ENCODE measurements at places on chromosomes 2 and 18.

GRCh38 chr18:37561986-37562385 lies 3.6 kb downstream of the CELF4 start:
- no peak for DNase-seq

- no peak for DNase-seq
These were observed 286.0 kb upstream of the SLC14A2 start for GRCh38 chr18:45329316-45329715.

DNA sequence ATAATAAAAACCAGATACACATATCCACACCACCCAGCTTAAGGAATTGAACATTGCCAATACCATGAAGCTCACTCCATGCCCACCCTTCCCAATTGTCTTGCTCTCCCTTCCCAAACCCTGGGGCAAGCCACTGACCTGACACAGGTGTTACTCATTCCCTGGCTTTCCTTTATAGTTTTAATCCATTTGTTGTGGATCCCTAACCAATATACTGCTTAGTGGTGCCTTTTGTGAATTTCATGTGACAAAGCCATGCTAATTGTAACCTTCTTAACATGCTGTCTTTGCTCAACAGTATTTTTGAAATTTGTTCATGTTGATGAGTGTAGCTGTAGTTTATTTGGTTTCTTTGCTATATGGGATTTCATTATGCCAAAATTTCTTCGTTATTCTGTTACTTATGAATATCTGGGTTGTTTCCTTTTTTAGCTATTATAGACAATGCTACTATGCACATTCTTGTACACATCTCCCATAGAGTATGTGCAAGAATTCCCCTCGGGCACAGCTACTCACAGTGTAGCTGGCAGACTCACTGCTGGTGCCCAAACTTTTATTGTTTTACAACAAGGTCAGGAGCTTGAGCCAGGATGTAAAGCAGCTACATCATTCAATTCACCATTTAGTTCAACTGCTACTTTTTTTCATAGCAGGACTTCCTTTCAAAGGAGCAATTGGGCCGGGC lies 90.8 kb upstream of the ATL2 start:
- no peak for DNase-seq

GRCh38 chr18:56322406-56322805 lies 316.0 kb downstream of the TXNL1 start:
- no peak for DNase-seq

DNA sequence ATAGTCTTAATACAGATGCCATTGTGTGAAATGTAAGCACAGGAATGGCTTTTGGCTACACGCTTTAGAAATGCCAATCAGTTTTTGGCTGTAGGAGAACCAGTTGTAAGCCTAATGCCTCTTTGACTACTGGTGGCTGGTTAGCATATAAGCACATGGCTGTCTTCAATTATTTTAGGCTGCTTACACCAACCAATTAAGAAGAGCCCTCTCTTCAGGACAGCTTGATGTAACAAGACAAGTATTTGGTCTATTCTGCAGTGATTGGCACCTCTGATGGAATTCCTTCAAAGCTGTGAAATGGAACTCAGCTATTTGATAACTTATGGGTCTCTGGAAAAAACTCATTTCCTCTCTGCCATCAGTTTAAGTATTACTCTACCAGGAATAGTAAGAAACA lies 680.1 kb upstream of the FSHR start:
- DNase-seq: no peak

DNA sequence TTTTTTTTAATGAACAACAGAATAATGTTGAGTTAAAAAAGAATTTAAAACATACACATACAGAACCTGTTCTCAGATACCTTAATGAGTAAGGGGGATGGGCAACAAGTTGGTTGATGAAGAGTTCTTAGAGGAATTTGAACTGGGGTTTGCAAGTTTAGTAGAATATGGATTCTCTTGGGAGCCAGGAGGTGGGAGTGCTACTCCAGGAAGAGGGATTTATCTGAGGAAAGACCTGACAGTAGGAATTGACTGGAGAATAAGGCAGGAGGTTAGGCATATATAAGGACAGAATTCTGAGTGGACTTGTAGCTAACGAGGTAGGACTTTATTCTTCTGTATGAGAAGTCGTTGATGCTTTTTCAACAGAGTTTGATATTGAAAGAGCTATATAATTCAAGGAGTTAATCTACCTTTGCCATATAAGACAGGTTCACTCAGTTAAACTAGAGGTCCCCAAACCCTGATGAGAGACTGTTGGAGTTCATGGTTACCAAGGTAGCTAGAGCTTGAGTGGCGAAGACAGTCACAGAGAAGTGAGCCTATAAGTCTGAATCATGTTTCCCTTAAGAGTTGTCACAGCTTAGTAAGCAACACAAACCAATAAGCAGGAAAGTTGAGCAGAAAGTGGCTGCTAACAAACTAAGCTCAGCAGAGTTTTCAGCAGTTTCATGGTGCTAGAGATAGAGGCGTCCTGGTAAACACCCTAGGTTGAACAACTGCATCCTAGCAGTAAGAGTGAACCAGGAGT lies 88.2 kb downstream of the NCOA1 start:
- DNase-seq: no peak

DNA sequence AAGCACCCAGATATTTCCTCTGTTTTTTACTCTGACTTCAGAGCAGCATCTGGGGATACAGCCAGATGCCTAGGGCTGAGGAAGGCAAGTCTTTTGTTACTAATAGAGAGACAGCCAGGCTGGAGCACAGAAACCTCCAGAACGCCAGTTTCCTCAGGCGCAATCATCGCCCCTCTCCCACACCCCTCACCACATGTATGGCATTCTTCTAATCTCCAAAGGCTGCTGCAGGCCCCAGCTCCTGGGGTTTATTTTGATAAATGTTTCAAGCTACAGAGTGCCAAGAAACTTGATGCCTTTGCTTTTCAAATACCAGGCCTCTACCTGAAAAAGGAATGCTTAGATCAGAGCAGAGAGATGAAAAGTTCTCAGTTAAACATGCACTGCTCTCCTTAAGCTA lies 283.6 kb downstream of the RBM43 start:
- DNase-seq: no peak

- DNase-seq: no peak
These were observed 112.3 kb downstream of the TNS1 start for GRCh38 chr2:217890445-217890844.

GRCh38 chr2:143732076-143732475 lies 602.9 kb downstream of the ARHGAP15 start:
- no peak for DNase-seq

DNA sequence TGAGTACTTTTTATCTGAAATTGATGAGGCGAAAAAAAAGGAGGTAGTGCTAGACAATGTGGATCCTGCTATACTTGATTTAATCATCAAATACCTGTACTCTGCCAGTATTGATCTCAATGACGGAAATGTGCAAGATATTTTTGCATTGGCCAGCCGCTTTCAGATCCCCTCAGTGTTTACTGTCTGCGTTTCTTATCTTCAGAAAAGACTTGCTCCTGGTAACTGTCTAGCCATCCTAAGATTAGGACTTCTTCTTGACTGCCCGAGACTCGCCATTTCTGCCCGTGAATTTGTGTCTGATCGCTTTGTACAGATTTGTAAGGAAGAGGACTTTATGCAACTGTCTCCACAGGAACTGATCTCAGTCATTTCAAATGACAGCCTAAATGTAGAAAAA lies 453 bp downstream of the KLHL41 start:
- DNase-seq: no peak

DNA sequence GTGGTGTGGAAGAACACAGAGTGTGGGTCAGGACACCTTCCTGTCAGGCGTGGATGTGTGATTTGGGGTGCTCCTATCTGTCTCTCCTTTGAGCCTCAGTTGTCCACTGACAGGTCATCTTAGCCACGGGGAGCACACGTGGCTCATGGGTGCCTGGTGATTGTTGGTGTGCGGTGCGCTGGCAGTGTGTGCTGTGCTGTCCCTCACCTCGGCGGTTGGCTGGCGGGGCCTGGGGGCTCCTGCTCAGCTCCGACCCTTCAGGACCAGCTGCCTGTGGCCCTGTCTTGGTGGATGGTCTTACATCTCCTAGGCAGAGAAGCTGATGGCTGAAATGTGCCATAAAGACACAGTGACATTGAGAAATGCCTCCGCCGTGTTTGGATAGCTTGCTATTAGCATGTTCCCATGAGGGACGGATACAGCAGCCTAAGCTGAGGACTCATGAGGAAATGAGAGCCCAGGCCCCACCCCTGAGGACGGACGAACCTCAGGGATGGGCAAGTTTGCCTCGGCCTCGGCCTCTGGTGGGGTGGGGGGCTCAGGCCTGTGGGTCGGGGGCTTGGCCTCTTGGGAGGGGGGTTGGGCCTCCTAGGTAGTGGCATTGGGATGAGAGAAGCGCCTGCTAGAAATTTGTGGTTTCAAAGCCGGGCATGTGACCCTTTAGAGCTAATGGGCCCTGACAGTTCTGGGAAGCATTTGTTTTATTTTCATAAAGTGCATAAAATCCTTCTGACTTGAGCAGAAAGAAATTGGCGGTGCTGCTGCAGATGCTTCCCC lies 20.3 kb upstream of the ASB1 start:
- DNase-seq: no peak

DNA sequence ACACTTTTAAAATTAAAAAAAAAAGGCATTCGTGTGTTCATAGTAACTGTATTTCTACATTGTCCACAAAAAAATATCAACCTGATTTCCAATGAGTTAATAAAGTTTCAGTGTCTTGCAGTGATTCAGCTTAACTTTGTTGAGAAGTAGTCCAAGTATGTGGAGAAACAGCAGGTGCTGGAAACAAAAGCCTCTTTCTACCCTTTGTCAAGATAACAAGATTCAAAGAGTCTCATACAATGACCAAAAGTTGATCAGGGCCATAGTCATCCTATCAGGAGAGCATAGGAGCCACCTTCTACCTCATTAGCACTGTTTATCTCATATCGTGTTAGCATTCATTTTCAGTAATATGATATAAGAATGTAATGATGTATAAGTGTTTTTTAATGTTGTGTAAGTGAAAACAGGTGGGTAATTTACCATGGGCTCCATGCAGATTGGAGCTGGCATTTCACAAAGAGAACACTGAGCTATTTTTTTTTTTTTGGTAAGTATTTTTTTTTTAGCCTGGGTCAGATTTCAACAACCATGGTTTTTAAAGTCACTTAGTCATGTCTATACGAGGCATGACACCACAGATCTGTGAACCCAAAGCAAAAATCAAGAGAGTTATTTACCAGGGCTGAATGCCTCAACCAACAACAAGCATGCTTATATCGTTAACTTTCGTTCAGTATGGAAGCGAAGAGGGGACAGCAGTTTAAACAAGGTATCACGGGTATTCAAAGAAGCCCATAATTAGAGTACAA lies 165.0 kb upstream of the ZNF521 start:
- DNase-seq: no peak

DNA sequence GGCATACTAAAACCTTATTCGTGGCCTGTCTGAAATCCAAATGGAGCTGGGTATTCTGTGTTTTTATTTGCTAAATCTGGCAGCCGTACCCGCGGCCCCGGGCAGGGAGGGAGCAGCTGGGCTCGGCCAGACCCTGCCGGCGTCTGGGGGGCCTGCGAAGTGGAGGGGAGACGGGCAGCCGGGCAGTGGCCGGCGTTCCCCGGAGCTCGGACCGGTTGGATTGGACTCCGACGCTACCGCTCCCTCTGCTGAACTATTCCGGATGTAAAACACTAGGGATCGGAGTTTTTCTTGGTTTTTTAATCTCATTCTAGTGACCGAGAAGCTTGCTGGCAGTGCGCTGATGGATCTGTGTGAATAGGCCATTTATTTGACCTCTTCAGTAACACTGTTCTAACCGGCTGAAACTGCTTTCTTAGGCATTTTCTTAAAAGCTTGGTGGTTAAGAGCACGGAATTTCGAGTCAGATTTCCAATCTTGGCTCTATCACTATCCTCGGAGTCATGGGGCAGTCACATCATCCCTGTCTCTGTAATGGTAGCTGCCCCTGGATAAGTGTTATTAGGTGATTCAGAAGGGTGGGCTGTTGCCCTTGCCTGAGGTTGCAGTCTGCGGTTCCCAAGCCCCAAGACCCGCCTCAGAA lies 694 bp downstream of the UNC50 start:
- no peak for DNase-seq

DNA sequence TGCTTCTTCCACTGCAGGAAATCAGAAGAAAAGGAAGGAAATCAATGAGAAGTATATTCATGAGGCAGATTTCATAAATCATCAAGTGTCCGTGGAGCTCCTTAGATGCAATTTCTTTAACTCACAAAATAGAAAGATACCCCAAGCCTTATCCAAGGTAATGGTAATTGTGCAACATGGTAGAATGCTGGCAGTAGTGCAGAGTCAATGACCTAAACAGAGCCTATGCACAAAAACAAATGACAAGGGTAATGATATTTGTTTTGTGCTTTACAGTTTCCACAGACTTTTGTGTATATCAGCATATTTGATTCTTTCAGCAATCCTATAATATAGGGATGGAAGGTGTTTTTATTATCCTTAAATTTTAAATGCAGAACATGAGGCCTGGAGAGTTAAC lies 102.7 kb downstream of the SETBP1 start:
- DNase-seq: no peak

GRCh38 chr2:40210968-40211353 lies 240.9 kb downstream of the SLC8A1 start:
- no peak for DNase-seq

- no peak for DNase-seq
These were observed 48.1 kb upstream of the GALR1 start for GRCh38 chr18:77201506-77201905.

DNA sequence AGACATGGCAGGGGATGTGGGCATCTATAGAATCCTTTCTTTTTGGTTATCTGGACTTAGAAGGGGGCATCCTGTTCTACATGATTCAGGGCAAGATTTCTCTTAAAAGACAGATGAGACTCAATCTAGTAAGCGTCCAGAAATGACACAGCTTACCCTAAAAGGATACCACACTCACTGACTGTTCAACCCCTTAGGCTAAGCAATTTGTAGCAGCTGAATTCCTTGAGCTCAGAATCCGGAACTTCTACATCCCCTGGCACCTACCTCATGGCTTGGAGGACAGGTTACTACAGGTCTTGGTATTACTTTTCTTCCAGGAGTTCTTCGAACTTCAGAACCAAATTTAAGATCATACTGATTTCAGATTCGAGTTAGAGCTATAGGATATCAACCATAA lies 138.4 kb downstream of the LAMA3 start:
- no peak for DNase-seq

GRCh38 chr2:9753665-9754531 lies 89.4 kb upstream of the TAF1B start:
- peak; percentile 57 for DNase-seq

DNA sequence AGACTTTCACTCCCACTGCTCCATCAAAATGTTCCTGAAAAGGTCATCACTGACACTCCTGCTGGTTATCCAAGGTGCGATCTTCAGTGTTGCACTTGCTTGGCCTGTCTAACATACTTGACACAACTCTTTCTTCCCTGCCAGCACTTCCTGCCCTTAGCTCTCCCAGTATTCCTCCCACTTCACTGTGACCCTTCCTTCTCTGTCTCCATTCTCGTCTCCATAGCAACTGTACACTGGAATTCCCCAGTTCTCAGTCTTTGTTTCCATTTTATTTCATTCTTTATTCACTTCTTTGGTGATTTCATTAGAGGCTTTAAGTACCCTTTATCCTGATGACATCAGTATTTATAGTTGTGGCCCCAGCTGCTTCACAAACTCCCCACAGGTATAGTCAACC lies 333.0 kb downstream of the IRS1 start:
- no peak for DNase-seq

- no peak for DNase-seq
These were observed 156.7 kb upstream of the HDAC4 start for GRCh38 chr2:239557516-239557915.

GRCh38 chr2:177733-178132 lies 86.1 kb downstream of the SH3YL1 start:
- no peak for DNase-seq

GRCh38 chr2:106127282-106127771 lies 66.8 kb downstream of the UXS1 start:
- no peak for DNase-seq
